ENCODE measurements at places on chromosomes 2 and 18.

DNA sequence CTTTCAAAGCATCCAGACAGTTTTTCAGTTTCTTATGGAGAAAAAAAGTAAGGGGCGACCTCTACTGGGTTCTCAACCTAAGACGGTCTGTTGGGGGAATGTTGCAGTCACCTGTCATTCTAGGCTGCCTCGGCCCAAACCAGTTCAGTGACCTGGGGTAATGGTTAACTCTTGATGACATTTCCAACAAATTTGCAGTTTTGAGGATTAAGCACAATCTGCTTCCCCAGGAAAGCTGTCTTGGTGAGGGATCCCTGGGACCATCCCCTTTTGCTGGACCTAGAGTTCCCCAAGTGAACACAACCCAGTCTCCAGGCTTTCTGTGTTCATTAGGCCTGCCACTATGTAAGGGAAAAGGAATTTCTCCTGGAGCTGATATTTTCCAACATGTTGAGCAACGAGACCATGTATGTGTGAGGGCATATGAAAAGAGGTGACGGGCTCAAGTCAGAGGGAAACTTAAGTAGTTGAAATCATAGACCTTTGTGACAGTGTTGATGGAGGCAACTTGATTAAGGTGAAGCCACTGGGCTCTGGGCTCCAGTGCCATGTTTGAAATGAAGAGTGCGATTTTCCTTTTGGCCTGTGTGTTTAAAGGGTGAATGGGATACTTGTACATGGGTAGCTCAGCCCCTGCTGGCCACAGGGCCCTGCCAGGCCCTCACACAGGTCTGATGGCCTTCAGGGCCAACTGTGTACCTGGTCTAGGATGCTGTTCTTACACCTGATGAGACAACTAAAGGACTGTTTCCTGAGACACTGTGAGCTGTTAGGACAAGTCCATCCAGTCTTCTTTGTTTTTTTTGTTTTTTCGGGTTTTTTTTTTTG, 27.0 kb downstream of the FOSL2 start:
- no peak for DNase-seq

- DNase-seq = no peak
Measured at GRCh38 chr18:22999212-22999611, 66.1 kb downstream of the RBBP8 start.

DNA sequence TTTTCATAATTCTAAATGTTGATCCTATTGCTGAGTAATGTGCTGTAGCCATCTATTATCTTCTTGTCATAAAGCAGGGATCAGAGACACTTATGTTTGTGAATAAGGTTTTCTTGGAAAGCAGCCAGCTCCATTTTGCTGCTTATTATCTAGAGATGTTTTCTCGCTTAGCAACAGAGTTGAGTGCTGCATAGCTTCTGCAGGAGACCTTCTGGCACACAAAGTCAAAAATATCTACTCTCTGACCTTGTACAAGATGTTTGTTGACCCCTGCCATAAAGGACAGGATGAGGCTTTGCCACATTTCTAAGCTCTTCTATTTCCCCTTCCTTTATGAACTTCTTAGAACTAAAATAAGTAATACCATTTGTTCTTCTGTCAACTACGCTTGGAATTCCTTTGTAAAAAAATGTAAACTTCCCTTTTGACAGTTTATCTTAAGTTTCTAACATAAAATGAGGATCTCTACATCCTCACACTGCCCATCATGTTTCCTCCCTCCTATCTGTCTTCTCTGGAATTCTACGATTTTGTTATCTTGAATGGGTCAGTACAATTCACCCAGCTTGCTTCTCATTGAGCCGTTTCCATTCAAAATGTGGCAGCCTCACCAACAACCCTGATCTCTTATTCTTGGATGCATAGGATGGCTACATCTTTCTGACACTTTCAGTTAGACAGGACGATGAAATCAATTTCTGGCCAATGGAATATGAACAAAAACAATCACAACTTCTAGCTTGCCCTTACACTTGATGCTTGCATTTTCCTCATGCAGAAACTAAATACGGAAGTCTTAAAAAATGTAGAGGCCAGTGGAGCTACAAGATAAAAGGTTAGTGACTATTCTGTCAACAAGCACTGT, 1377.0 kb downstream of the SUCLG1 start:
- no peak for DNase-seq

- DNase-seq = no peak
Measured at GRCh38 chr2:231554748-231555545, 24.7 kb upstream of the NMUR1 start.

- no peak for DNase-seq
Measured at GRCh38 chr2:157032017-157032416, 225.5 kb upstream of the GALNT5 start.

DNA sequence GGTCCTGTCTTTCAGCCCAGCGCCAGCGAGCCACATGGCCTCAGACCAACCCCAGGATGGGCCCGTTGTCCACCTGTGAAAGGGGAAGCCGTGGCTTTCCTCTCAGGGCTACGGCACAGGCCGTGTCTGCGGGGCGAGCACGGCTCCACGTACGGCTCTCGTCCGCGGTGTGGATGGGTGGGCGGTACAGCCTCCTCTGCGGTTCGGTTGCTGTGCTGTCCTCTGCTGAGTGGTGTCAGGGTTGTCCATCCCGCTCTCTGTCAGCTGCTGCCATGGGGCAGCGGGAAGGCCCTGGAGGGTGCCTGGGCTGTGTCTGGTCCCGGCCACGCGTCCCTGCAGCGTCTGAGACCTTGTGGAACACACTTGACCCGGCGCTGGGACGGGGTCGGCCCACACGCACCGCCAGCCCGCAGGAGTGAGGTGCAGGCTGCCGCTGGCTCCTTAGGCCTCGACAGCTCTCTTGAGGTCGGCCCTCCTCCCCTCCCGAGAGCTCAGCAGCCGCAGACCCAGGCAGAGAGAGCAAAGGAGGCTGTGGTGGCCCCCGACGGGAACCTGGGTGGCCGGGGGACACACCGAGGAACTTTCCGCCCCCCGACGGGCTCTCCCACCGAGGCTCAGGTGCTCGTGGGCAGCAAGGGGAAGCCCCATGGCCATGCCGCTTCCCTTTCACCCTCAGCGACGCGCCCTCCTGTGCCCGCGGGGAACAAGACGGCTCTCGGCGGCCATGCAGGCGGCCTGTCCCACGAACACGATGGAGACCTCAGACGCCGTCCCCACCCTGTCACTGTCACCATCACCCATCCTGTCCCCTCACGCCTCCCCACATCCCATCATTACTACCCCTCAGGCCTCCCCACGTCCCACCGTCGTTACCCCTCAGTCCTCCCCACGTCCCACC, 128.7 kb downstream of the NFATC1 start:
- DNase-seq = no peak

- no peak for DNase-seq
Measured at GRCh38 chr18:72700961-72701710, 157.0 kb upstream of the CBLN2 start.

GRCh38 chr2:30177440-30177839, 30.6 kb downstream of the YPEL5 start:
- no peak for DNase-seq

GRCh38 chr2:70714141-70714905, 53.7 kb downstream of the ADD2 start:
- DNase-seq = no peak

GRCh38 chr18:45962866-45963265, 4.3 kb downstream of the EPG5 start:
- DNase-seq = no peak

DNA sequence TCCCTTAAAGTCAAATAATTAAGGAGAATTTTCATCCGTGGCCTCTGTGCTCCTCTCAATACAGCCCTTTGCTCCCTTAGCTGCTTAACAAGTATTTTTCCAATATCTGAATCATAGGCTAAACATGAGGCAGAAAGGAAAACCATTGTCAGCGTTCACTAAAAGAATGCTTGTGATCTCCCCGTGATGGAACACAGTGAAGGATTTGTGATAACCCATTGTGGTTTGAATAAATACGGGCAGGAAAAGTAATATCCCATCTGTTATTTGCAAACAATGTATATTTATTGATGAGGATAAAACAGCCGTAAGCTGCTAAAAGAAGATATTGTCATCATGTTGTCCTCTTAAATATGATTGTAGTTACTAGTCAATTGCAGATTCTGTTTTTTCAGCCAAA, 258.1 kb downstream of the NAPG start:
- no peak for DNase-seq

- no peak for DNase-seq
Measured at GRCh38 chr2:11309706-11310105, 34.7 kb downstream of the ROCK2 start.

DNA sequence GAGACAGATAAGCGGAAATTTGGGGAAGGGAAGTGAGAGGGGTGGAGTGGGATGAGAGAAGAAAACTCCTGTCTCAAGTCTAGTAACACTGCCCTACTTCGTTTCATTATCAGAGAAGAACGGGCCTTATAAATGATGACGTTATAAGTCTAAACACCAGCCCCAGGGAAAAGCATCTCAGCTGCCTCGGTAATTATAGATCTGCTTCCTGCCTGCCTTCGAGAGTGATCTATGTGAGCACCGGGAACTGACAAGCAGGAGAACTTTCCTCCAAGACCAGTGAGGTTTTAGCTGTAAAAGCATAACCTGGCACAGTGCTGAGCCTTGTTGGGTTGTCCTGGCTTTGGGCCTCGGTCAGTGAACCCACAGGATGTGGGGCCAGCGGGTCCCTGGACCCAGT, 227.9 kb upstream of the SIX2 start:
- DNase-seq = no peak

- DNase-seq = no peak
Measured at GRCh38 chr18:9612977-9613376, 1.4 kb downstream of the PPP4R1 start.

DNA sequence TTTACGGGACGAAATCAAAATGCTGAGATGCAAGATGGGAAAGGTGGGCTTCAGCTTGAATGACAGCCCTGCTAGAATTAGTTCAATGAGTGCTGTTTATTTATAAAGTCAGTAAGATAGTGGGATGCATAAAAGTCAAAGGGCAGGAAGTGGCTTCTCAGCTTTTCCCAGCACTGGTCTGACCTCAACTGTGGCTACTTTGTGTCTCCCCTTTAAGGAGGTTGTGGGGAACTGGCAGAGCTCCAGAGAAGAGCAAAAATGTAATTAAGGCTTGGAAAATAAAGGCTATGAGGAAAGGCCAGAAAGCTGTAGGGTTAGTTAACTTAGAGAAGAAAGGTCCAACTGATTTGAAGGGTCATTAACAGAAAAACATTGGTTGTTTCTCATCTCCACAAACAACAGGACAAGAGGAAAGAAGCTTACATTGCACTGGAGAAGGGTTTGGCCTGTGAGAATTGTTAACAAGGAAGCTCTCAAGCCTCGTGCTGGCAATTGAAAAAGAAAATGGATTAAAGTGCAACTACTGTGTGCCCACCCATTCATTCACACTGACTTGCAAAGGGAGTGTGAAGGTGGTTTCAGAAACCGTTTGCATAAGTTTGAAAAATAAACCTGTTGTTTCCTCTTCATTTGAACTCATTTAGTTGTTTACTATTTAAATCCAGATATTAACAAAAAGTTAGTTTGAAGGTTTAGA, 68.8 kb upstream of the CD28 start:
- no peak for DNase-seq

DNA sequence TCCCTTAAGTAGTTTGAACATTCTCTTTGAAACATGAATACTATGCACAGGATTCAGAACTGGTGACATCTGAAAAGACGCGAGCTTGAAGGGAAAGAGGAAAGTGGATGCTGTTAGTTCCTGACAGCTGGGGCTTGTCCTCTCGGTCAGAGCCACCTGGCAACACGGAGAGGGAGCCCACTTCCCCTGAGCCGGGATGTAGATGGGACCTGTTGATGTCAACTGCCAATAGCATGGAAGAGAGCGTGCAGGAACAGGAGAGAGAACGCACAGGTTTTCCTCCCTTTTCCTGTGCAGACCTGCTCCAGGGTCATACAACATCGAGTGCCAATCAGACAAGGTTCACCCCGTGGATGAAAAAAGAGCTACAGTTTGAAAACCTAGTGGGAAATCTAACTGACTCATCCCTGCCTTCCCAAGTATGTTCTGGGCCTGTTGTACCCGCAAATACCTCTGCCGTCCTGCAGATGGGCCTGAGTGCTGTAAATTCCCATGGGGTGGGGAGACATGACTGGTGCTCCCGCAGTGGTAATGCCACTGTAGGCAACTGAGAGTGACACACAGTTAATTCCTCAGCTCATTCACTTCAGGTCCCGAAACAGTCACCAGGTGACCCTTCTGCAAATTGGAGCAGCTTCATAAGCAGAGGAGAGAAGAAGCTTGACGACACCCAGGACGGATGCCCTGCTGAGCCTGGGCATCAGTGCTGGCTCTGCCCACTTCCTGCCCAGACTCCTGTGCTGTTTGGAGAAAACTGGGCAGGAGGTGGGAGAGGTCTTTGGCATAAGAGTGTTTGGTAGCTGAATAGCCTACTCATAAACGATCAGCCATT, 13.9 kb upstream of the MBP start:
- no peak for DNase-seq

DNA sequence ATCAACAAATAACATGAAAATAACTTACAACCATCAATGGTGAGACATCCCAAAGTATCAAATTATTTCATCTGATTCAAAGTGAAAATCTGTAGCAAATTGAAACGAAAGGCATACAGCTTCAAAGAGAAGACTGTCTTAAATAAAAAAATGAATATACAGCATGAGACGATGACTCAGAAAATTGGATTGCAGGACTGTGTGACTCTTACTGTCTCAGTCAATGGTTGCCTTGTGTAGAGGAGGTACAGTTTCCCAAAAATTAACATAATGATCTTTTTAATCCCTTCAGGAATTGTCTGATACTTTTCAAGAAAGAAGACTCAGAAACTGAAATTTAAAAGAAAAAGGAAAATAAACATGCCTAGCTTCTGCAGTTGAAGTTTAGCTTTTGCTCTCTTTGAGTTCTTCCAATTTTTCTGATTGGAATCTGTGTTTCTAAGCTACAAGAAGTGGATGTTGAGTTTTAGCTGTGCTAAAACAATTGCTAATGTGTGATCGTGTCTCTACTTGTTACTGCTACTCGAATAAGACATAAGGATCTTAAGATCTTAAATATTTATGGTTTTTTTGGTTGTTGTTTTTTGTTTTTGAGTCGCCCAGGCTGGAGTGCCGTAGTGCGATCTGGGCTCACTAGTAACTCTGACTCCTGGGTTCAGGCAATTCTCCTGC, 41.1 kb upstream of the EPB41L3 start:
- no peak for DNase-seq

DNA sequence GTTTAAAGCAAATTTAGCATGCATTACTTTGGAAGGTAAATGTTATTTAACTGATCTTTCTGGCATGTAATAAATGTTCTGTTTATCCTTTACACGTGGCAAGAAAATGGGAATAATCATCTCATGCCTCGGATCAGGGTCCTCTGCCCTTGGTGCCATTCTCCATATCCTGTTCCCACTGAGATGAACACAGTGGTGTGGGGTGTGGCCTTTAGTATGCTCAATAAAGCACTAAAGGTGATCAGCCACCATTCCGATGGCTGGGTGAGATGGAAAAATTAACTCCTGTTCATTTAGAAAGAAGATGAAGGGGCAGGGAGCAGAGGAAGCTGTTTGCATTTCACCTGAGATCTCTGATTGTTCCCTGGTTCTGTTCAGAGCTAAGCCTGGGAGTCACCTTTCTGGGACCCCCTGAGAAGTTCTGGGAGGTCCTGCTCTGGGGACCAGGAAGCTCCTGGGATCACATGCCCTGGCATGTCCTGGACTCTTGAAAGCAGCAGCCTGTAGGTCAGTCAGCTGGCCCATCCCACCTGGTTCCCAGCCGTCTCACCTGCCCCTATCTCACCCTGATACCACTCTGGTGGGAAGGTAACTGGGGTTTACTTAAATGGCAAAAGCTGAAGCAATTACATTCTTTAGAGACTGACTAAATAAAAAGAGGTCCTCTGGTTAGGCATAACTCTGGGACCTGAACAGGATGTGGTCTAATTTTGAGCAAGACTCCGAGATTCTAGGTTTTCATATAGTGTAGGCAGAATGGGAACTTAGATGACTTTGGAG, 288.9 kb upstream of the EPAS1 start:
- DNase-seq = no peak

GRCh38 chr2:36393738-36394256, 38.2 kb downstream of the CRIM1 start:
- DNase-seq = no peak
